ENCODE measurements at places on chromosomes 3 and 15.

DNA sequence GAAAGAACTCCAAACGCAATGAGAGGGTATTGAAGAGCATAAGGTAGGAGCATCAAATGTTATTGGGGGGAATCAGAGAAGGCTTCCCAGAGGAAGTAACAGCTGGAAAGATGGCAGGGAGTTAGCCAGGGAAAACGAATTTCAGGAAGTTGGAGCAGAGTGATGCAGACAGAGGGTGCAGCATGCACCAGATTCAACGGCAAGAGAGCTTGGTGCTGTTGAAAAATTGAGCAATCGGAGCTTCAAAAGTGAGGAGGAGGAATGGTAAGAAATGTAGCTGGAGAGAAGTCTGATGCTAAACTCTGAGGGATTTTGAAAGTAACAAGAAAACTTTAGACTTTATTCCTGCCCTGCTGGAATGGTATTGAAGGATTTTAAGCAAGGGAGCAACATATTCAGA is 541.0 kb upstream of the LMCD1 start:
- DNase-seq = no peak

GRCh38 chr3:121951291-121951919 is 57.2 kb downstream of the SLC15A2 start:
- no peak for DNase-seq

- no peak for DNase-seq
Measured at GRCh38 chr3:64214381-64215018, 10.8 kb downstream of the PRICKLE2 start.

DNA sequence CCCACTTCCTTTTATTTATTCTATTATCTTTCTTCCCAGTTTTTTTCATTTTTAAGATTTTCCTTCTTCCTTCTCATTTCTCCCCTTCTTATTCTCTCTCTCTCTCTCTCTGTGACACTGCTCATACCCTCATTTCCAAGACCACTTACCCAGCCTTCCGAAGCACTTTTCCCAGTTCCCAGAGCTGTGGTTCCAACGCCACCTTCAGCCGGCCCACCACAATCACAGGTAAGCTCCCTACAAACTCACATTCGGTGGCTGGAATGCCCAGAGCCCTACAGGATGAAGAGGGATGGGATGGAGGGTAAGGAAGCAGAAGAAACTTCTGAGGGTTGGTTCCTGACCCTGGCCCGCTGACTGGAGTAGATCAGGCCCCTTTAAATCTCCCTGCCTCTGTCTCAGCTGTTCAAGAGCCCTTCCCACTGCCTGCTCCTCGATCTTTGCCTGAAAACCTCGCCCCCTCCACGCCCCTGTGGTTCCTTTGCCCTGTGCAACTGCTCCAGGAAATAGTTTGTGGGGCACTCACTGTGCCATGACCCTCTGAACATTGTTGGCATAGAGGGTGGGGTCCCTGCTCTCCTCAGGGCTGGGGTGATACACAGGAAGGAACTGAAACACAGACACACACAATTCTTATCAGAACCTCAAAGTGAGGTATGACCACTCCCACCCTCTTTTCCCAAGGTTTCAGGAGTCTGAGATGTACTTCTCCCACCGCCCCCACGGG is 4.8 kb downstream of the LPCAT4 start:
- DNase-seq = no peak

- no peak for DNase-seq
Measured at GRCh38 chr3:156834962-156835535, 8.9 kb downstream of the LEKR1 start.

DNA sequence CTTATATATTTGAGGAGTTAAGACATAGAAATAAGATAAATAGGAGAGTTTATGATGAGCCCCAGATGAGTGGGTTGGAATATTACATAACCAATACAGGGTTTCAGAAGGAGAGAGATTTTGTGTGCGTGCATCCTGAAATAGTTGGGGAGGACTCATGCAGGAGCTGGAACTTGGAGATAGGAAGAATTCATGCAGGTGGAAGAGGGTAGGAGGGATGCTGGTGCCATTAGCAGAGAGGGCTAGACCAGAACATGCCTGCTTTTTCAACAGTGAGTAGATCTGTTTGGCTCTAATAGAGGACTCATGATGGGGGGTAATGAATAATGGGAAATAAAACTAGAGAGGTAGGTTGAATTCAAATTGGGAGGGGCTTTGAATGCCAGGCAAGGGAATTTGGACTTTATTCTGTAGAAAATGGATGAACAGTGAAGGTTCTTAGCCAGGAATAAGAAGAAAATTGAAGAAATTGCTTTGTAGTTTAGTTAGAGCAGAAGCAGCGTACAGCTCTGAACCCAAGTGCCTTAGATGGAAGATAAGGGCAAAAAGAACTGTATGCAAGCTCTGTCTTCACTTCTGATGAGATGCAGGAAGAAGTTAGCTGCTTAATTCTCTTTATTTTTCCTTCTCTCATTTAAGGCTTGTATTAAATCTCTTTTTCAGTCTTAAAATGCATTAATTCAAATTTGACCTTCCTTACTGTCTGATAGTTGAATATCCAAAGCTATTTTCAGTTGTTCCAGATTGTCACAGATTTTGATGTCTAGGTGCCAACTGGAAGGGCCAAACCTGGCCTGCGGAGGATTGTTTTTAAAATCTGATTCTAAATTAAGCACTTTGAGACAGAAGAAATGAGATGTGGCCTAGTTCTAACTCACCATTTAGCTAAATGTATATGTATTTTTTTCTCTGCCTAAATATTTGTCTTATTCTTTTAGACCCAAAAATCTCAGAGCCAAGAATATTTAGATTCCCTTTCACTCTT is 86.3 kb downstream of the PPM1L start:
- DNase-seq = no peak

- no peak for DNase-seq
Measured at GRCh38 chr3:169241991-169242707, 421.4 kb downstream of the MECOM start.

GRCh38 chr3:125440559-125440955 is 65.4 kb upstream of the ZNF148 start:
- DNase-seq = no peak

DNA sequence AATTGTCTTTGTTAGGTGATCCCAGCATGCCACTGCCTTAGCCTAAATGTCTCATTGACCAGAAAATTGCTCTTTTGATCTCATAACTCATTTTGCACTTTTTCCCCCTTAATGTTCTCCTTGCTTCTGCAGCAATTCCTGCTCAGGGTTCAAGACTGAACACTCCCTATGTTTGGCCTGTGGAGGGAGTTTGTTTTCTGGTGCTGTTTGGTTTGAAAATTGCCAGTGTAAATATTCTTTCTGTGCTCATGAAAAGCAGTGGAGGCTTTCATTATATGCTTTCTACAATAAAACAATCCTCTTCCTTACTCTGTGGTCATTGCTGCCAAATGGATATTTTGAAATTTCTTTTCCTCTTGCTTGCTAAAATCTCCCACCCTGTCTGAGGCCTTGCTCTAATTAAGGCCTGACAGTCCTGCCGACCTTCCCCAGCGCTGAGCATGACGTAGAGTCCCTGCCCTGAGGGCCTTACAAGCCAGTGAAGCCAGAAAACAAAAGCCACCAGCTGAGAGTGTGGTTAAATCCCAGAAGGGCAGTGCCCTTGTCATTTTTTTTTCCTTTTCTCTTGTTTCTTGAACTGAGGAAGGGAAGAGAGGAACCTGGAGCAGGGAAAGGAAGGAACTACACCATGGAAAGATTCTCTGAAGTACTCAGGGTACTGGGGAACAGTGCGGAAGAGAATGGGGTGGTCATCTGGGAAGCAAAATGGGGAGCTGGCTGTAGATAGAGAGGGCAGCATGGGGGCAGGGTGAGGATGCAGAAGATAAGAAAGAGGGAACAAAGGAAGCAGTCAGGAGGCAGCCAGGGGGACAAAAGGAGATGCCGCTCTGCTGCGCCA is 24.8 kb downstream of the ZBTB38 start:
- DNase-seq = no peak

DNA sequence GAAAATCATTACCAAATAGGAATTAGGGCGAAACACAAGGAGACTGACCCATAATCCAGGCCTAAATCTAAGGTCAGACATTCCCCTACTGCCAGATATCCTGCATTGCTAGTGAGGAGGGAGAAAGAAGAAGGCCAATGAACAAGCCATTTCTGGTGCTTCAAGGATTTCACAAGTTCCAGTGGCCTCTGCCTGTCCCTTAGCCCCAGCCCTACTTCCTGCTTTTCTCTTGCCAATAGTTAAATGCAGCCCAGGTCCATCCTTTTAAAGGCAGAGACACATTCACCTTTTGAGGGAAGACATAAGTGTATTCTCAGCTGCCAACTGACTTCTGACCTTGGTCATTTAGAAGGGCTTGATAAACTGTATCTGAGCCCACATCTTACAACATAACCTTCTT is 135.8 kb downstream of the ZNF621 start:
- DNase-seq = no peak

DNA sequence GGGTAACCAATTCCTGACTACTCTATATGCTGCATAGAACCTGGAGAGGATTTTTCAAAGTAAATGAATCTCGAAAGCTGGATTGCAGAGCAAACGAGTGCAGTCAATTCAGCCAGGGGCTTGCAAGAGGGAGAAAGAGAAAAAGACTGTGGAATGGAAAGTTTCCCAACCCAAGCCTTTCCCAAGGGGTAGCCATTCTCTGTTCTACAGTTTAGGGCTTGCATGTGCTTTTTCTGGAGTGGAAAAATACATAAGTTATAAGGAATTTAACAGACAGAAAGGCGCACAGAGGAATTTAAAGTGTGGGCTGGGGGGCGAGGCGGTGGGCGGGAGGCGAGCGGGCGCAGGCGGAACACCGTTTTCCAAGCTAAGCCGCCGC is 511 bp upstream of the RARB start:
- DNase-seq = no peak

GRCh38 chr3:8759038-8759707 is 10.2 kb downstream of the OXTR start:
- no peak for DNase-seq

GRCh38 chr3:194561306-194561974 is 71.8 kb downstream of the TMEM44 start:
- DNase-seq = no peak

GRCh38 chr3:5245927-5246326 is 58.4 kb downstream of the EDEM1 start:
- no peak for DNase-seq

DNA sequence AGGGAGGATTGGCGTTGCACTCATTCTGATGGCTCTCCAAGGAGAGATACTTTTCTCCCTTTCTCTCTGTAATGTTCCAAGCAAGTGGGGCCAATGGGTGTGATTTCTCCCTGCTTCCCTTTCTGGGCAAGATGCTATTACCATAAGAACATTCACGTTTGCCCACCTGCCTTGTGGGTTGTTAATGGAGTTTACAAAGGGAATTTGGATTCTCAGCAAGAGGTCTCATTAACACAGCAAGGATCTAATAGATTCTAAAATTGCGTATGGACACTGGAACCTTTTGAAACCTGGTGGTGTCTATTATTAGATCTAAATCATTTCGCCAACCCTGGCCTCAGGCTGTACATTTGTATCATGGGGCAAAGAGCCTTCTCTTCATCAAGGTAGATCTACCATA is 74.1 kb downstream of the SLCO3A1 start:
- no peak for DNase-seq

DNA sequence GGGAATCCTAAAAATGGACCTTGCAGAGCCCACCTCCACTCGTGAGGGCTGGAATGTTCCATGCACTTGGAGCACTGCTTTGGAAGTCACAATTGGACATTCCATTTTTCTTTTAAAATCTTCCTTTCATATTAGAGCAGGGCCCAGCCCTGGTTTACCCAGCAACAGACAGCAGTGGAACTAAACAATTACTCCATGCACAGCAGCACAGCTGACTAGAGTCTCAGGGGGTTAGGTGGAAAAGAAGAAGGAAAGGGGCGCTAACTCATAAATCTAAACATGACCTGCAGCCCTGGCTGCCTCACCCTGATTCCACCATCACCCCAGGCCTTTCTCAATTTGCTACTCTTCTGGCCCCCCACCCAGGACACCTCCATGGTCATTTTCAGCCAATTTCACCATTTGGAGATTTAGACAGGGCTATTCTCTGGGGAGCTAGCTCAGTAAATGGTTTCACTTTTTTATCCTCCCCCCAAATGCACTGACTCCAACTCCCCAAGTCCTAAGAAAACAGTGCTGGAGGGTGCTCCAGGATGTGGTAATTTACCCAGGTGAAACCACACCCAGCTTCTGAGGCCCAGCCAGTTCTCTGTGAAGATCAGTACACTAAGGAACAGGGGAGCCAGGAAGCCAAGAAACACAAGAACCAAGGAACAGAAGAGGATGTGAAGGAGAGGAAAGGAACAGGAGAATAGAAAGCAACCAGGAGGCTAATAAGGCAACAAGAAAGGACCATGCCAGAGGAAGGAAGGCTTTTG is 1.6 kb upstream of the LRRC31 start:
- DNase-seq = peak; percentile 4

- no peak for DNase-seq
Measured at GRCh38 chr3:125166599-125167136, 45.9 kb downstream of the SLC12A8 start.

GRCh38 chr3:87127281-87127680 is 99.8 kb upstream of the CHMP2B start:
- no peak for DNase-seq

DNA sequence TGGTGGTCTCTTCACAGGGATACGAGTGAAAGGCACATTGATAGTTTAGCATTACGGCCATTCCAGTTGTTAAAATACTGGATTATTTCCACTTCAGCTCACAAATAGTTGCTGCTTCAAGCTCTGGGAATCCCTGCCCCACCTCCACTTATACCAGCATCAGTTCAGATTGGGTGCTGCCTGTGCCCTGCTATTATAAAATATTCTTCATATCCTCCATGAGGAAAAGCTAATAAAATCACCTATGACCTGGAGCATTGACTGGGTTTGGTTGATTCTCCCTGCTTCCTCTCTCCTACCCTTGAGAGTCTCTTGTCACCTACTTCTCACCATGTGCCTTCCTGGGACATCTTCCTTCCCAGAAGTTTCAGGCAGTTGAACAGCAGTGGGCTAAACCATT is 529.0 kb downstream of the MCTP2 start:
- DNase-seq = no peak

GRCh38 chr3:150545419-150546225 is 674 bp downstream of the SERP1 start:
- peak; percentile 47 for DNase-seq

GRCh38 chr3:30786365-30786764 is 108.1 kb downstream of the GADL1 start:
- no peak for DNase-seq

GRCh38 chr3:136311968-136312367 is 61.8 kb downstream of the PCCB start:
- no peak for DNase-seq

DNA sequence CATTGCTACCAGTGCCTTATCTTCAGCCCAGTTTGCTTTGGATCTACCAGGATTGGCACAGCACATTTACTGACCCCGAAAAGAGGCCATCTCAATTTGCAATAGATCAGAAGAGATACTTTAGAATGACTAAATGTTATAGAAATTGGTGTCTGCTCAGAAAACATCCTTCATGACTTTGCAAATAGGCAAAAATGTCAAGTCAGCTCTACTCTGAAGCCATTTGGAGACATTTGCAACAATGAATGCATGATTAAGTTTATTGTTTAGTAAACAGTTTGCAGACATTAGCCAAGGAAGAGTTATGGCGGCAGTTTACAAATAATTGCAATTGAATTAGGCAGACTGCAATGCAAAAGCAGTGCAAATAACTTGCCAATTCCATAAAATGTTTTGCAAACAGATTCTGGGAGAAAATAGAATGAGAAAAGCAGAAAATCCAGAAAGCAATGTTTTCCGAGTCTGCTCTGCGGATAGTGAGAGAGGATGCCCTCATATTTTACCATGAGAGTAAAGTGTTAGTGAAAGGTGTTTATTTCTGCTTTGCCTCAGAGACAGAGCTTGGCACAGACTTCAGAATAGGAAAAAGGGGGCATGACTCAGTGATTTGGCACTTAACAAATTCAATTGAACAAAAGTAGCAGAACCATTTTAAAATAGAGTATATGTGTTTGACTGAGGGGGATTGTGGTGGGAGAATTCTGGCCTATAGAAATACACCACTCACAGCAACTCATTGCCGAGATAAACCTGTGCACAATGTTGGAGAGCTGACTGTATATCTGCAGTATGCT is 334.9 kb upstream of the NR2F2 start:
- no peak for DNase-seq
